ENCODE measurements at places on chromosomes 6 and 20. TPM values are rescaled to one million over a fixed set of nuclear protein-coding genes. Genes with fewer than 3 reads are reported as not detected.

The ELOVL5 gene
- total RNA-seq, result 12.0 TPM

DNA sequence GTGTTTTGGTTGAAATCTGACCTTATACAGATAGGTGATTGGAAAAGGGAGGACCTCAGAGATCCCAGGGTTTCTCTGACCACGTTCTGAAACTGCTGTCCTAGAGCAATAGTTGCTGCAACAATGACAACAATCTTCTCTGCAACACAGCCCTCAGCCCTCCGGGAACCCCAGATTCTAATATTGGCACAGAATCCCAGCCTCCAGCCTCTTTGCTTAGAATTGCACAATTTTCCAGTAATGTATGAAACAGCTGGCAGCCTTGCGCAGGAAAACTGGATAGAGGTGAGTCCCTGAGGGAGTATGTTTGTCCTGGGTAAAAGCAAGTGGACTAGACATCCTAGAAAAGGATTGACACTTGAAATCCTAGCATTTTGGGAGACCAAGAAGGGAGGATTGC is 30.4 kb upstream of the PNRC1 start:
- H3K36me3 ChIP-seq, result no peaks in the 10 kb centered on the region
- H3K27ac ChIP-seq, result peak overlapping the region; percentile 7
- no peak overlapping the region for H3K4me3 ChIP-seq
- no peak for DNase-seq

DNA sequence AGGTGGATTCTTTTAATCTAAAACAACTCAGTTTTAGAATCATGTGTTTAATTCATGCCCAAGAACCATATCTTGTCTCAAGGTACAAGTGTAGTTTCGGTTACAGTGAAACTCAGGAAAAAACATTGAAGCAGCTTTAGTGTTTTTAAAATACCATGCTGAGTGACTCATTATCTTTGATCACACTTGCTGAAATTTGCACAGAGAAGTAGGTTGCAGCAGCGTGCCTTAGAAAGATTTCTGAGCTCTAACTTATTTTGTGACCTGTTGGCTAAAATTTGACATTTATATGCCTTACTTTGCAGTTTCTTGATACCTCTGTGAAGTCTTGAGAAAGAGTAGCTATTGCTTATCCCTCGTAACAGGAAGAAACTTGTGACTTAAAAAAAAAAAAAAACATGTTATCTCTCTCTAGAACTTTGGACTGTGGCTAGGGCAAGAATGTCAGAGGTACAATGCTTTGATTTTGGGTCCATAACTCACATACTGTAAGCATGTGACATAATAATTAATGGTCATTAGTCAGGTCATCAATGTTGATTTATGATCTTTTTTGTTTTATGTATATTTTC is 34.5 kb upstream of the FUCA2 start:
- H3K36me3 ChIP-seq, result no peaks in the 10 kb centered on the region
- peaks cover 9% of the 10 kb centered on the region for H3K4me1 ChIP-seq
- DNase-seq, result peak; percentile 47
- no peak overlapping the region for H3K4me3 ChIP-seq
- no peak overlapping the region for H3K27ac ChIP-seq

GRCh38 chr20:18279242-18279641 is 9.1 kb upstream of the ZNF133 start:
- no peaks in the 10 kb centered on the region for H3K4me1 ChIP-seq
- H3K27ac ChIP-seq, result no peak overlapping the region
- H3K36me3 ChIP-seq, result no peaks in the 10 kb centered on the region
- H3K27me3 ChIP-seq, result peaks cover 4% of the 10 kb centered on the region
- no peak overlapping the region for H3K4me3 ChIP-seq
- no peak for DNase-seq

The TSHZ2 gene
- 2.9 TPM for total RNA-seq

The KCNQ5 gene
- not detected for total RNA-seq

- no peaks in the 10 kb centered on the region for H3K4me1 ChIP-seq
- H3K4me3 ChIP-seq, result no peak overlapping the region
- DNase-seq, result no peak
- no peak overlapping the region for H3K27ac ChIP-seq
Measured at GRCh38 chr6:72386324-72386723, 235.5 kb upstream of the KCNQ5 start.

DNA sequence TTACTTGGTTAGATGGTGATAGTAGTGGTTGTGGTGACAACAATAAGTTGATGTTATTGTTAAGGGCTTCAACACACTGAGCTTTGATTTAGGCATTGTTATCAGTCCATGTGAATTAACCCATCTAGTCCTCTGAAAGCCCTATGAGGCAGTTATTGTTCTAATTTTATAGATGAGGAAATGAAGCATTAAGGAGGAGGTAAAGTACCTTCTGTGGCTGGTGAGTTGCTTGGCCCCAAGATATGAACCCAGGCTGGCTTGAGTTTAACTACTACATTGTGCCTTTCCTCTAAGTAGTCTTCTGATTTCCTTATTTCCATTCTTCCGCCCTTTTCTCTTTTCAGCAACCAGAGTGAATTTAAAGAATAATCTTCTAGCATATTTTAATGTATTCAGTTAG is 81.7 kb downstream of the QKI start:
- no peaks in the 10 kb centered on the region for H3K4me1 ChIP-seq
- no peak for DNase-seq

DNA sequence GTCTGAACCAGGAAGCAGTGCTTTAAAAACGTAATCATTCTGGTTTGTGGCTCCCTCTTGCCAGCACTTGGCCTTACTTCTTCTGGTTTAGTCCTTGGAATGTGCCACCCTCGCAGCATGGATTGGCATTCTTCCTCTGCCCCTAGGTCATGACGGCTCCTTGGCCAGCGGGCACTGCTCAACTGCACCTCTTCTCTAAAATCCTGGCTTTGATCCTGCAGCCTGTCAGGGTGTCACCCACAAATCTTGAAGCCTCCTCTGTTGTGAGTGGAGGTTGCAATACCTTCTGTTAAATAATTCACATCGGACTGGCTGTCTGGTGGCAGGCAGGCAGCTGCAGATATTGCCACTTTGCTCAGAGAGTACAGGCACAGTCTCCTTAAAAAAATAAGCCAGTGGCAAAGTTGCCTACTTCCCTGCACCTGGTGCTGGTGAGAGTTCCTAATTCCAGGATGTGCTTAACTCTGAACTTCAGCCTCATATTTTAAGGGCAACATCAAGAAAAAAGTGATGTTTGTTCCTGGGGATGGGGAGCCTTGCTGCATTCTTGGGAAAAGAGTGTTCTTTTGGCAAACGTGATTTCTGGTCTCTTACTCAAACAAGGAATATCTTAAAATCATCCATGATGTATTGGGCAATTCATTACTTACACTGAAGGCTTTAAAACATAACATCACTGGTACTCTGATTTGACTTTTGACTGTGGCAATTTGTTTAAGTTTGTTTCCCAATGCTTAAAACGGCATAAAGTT is 179.8 kb downstream of the FOXA2 start:
- H3K36me3 ChIP-seq, result no peaks in the 10 kb centered on the region
- H3K27me3 ChIP-seq, result peaks cover 3% of the 10 kb centered on the region
- no peak for DNase-seq
- peaks cover 16% of the 10 kb centered on the region for H3K4me1 ChIP-seq

DNA sequence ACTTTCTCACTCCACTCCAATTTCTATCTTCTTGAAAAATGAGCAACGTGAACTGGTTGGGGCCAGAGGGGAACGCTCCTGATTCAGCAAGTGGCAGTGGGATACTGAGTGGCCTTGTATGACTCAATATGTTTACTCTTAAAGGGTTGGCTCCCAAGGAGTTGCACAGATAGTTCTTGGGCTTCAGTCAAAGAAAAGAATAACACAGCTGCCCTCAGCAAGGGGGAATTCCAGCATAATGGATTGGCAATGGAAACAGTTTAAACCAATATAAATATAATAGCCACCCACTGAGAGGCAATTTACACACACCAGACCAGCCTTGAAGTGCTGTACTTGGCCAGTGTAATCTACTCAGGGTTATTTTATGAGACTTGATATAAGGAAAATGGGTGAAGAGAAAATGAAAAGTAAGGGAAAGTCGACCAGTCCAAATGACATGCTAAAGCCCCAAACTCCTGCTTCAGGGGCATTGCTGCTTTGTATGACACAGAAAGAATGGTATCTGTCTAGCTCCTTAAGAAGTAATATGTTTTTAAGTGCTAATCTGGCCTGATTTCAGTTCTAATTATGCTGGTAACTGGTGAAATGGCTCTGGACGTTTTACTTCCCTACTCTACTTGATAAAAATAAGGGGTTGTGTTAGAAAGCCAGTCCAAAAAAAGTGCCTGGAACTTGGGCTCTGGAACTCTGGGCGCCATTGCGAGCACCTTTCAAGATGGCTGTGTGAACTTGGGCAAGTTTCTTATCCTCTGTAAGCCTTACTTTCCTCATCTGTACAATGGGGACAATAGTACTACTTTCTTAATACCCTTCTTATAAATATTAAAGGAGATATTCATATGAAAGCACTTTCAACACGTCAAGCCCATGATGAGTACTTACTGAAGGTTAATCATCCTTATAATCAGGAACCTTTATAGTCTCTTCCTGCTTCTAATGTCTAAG is 712.9 kb upstream of the MAP3K7 start:
- H3K4me1 ChIP-seq, result no peaks in the 10 kb centered on the region
- DNase-seq, result peak; percentile 47
- H3K36me3 ChIP-seq, result no peaks in the 10 kb centered on the region
- H3K27me3 ChIP-seq, result no peaks in the 10 kb centered on the region
- no peak overlapping the region for H3K4me3 ChIP-seq

The OPN5 gene
- total RNA-seq, result not detected

- no peak overlapping the region for H3K4me3 ChIP-seq
- DNase-seq, result no peak
- H3K27ac ChIP-seq, result no peak overlapping the region
- H3K4me1 ChIP-seq, result peaks cover 23% of the 10 kb centered on the region
- H3K27me3 ChIP-seq, result no peaks in the 10 kb centered on the region
Measured at GRCh38 chr6:89308525-89309395, 6.3 kb downstream of the GABRR2 start.

- no peak for DNase-seq
- H3K4me1 ChIP-seq, result no peaks in the 10 kb centered on the region
- no peaks in the 10 kb centered on the region for H3K27me3 ChIP-seq
- H3K36me3 ChIP-seq, result no peaks in the 10 kb centered on the region
Measured at GRCh38 chr20:8400486-8400885, 268.4 kb downstream of the PLCB1 start.

The VGLL2 gene
- 1.2 TPM for total RNA-seq

DNA sequence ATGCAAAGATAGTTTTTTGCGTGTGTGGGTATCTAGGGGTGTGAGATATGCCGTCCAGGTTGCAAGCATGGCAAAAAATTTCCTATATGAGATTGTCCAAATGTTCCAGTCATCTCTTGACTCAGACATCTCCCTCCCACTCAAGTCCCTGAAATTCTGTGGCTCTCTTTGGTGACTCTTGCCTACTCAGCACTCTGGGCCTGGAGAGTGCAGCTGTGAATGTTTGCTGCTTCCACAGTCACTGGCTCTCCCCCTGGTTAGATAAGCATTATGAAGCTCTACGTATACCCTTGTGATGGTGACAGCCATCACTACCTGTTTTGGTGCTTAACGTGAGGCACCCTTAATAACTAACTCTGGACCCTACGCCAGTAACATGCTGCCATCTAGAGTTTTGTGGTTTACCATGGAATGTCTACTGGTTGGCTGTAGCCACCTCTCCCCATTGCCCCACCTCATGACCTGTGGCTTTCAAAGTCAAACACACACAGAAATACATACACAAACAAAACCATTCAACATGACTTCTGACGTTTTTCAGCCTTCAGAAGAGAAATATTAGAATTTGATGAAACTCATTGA is 621.9 kb upstream of the CITED2 start:
- H3K36me3 ChIP-seq, result no peaks in the 10 kb centered on the region
- peak; percentile 29 for DNase-seq
- H3K27ac ChIP-seq, result no peak overlapping the region
- H3K27me3 ChIP-seq, result no peaks in the 10 kb centered on the region
- H3K4me3 ChIP-seq, result no peak overlapping the region

- no peak for DNase-seq
- H3K27me3 ChIP-seq, result no peaks in the 10 kb centered on the region
- H3K4me1 ChIP-seq, result peaks cover 13% of the 10 kb centered on the region
- H3K36me3 ChIP-seq, result no peaks in the 10 kb centered on the region
- H3K27ac ChIP-seq, result no peak overlapping the region
Measured at GRCh38 chr6:119355157-119355556, 5.6 kb upstream of the MAN1A1 start.

GRCh38 chr20:14832630-14833029 is 495.2 kb upstream of the FLRT3 start:
- no peaks in the 10 kb centered on the region for H3K27me3 ChIP-seq
- no peak overlapping the region for H3K4me3 ChIP-seq
- no peak for DNase-seq
- H3K27ac ChIP-seq, result no peak overlapping the region
- no peaks in the 10 kb centered on the region for H3K4me1 ChIP-seq
- no peaks in the 10 kb centered on the region for H3K36me3 ChIP-seq

The CST1 gene
- not detected for total RNA-seq

GRCh38 chr6:147554281-147554680 is 45.8 kb downstream of the SAMD5 start:
- H3K4me3 ChIP-seq, result no peak overlapping the region
- H3K36me3 ChIP-seq, result no peaks in the 10 kb centered on the region
- DNase-seq, result no peak
- no peak overlapping the region for H3K27ac ChIP-seq
- H3K4me1 ChIP-seq, result peaks cover 9% of the 10 kb centered on the region
- H3K27me3 ChIP-seq, result no peaks in the 10 kb centered on the region

- no peak for DNase-seq
- H3K4me1 ChIP-seq, result peaks cover 18% of the 10 kb centered on the region
- no peak overlapping the region for H3K4me3 ChIP-seq
- H3K27ac ChIP-seq, result no peak overlapping the region
- H3K27me3 ChIP-seq, result no peaks in the 10 kb centered on the region
Measured at GRCh38 chr20:35342154-35342769, 50.0 kb upstream of the FAM83C start.

GRCh38 chr20:37992802-37993409 is 40.4 kb downstream of the TTI1 start:
- no peaks in the 10 kb centered on the region for H3K27me3 ChIP-seq
- H3K27ac ChIP-seq, result no peak overlapping the region
- DNase-seq, result no peak
- no peak overlapping the region for H3K4me3 ChIP-seq

The MEI4 gene
- not detected for total RNA-seq

The LYRM4 gene
- 0.58 TPM for total RNA-seq

- no peaks in the 10 kb centered on the region for H3K36me3 ChIP-seq
- no peaks in the 10 kb centered on the region for H3K27me3 ChIP-seq
- H3K27ac ChIP-seq, result no peak overlapping the region
- H3K4me3 ChIP-seq, result no peak overlapping the region
Measured at GRCh38 chr6:79646006-79646405, 14.9 kb downstream of the SH3BGRL2 start.

The DACT2 gene
- 0.87 TPM for total RNA-seq

GRCh38 chr6:44464527-44465310 is 77.2 kb downstream of the CDC5L start:
- no peaks in the 10 kb centered on the region for H3K27me3 ChIP-seq
- DNase-seq, result no peak
- H3K4me1 ChIP-seq, result no peaks in the 10 kb centered on the region
- H3K27ac ChIP-seq, result no peak overlapping the region

GRCh38 chr20:63895952-63896263 is 982 bp downstream of the DNAJC5 start:
- peaks cover 64% of the 10 kb centered on the region for H3K4me1 ChIP-seq
- peak overlapping the region; percentile 87 for H3K27ac ChIP-seq
- peaks cover 10% of the 10 kb centered on the region for H3K36me3 ChIP-seq
- H3K4me3 ChIP-seq, result peak overlapping the region; percentile 66

The TFAP2A gene
- total RNA-seq, result 0.18 TPM

- no peaks in the 10 kb centered on the region for H3K4me1 ChIP-seq
- no peak for DNase-seq
- H3K36me3 ChIP-seq, result no peaks in the 10 kb centered on the region
- H3K27me3 ChIP-seq, result no peaks in the 10 kb centered on the region
- no peak overlapping the region for H3K4me3 ChIP-seq
- H3K27ac ChIP-seq, result no peak overlapping the region
Measured at GRCh38 chr6:114523508-114523907, 180.7 kb upstream of the HS3ST5 start.

Data from stomach (tissue), 19 donors.